Fibroblast of skin of right biceps (primary cell): ENCODE measurements at places on chromosomes 1 and 21.

- DNase-seq, result no peak
Measured at GRCh38 chr1:17340358-17340757, 31.6 kb upstream of the PADI6 start.

- no peak for DNase-seq
Measured at GRCh38 chr1:96525657-96526557, 195.7 kb upstream of the PTBP2 start.

- DNase-seq, result no peak
Measured at GRCh38 chr21:46424621-46425020, 34.1 kb upstream of the DIP2A start.

DNA sequence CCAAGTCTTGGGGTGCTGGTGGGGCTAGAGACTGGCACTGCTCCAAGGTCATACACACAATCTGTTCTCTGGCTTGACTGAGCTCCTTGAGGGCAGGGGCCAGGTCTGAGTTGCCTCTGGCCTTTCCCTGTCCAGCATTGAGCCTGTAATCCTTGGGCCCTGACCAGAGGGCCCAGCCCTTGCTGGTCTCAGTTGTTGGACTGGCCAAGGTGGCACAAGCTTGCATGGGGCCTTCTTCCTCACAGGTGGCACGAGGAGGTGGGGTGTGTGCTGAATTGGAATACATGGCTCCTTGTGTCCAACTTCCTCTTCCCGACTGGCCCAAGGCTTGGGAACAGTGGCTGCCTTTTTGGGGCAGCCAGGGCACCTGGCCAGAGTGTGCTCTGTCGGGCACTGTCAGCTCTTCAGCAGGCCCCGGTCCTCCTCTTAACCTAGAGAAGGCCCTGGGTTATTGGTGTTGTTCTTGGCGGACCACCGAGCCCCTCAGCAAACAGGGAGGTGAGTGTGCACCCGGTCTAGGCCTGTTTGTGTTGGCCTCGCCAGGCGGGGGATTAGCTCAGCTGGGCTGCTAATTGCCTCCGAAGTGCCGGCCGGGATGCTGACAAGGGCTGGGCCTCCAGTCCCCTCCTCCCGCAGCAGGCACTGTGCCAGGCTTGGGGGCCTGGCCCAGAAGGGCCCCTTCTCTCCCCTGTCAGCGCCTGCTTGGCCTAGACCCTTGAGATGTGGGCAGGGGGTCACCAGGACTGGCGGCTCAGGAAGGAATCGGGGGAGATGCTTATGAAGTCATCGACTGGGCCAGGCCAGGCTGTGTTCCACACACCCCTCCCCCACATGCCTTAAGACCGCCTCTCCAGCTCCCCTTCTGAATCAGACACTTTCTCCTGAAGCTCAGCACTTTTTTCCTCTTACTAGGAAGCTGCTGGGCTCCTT, 28.5 kb downstream of the WNT4 start:
- peak; percentile 81 for DNase-seq

DNA sequence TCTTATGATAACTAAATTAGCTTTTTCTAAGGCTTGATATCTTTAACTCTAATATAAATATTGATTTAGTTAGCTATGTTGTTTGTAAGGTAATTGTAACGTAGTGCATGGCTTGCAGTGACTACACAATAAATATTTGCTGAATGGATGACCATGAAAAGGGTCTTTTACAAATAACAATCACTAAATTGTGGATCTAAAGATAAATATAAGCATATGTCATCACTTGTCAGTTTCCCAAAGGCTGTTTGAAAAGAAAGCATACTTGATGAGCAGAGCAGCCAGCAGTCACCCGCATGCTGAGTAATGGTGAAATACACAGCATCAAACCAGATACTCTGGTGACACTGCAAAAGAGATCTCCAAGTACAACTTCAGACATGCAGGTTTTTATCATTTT, 92.5 kb upstream of the FMN2 start:
- no peak for DNase-seq
